ENCODE measurements at places on chromosomes 4 and X. TPM values are rescaled to one million over a fixed set of nuclear protein-coding genes. Genes with fewer than 3 reads are reported as not detected.

CHRDL1 gene
- total RNA-seq = 3.8 TPM

PNMA5 gene
- total RNA-seq = not detected

UBQLN2 gene
- 4.1 TPM for total RNA-seq

C1QTNF7 gene
- 3.0 TPM for total RNA-seq

TLR10 gene
- not detected for total RNA-seq
